ENCODE measurements at places on chromosomes 1 and 21.

DNA sequence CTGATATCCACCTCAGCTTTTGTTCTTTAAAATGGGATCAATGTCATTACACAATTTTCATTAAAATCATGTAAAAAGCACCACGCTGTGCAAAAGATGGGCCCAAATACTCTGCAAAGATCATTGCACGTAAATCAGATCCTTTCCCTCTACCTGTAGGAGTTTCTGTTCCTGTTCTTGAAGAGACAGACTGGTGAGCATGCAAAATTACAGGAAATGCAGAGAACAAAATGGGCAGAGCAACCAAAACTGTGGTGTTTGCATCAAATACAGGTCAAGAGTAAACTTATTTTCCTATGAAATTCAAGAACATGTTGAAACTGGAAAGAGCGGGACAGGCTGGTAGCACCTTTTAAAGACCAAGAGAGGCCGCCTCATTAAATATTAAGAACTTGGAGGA, 294.9 kb upstream of the ADGRL2 start:
- no peak for DNase-seq

GRCh38 chr1:89965193-89965768, 29.6 kb upstream of the ZNF326 start:
- DNase-seq = no peak

GRCh38 chr1:4526747-4527146, 127.7 kb upstream of the AJAP1 start:
- no peak for DNase-seq

DNA sequence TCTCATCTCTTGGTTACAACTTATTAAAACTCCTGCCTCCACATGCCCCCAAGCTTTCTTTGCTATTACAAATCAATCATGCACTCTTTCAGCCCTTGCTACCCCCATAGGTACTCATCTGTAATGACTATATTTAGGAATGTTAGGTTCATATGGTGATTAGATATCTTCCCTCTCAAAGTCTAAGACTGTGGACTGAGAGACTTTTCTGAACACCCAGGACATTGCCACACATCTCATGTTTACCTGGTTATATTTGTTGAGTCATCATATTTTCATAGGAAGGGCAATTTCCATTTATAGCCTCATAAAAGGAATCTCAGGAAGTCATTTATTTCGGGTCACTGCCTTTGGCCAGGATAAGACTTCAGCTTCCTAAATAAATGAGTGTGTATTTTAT, 81.5 kb upstream of the LPGAT1 start:
- no peak for DNase-seq

- DNase-seq = no peak
Measured at GRCh38 chr1:93888900-93889299, 9.9 kb upstream of the DNTTIP2 start.

- no peak for DNase-seq
Measured at GRCh38 chr1:40312238-40313205, 4.6 kb downstream of the COL9A2 start.

DNA sequence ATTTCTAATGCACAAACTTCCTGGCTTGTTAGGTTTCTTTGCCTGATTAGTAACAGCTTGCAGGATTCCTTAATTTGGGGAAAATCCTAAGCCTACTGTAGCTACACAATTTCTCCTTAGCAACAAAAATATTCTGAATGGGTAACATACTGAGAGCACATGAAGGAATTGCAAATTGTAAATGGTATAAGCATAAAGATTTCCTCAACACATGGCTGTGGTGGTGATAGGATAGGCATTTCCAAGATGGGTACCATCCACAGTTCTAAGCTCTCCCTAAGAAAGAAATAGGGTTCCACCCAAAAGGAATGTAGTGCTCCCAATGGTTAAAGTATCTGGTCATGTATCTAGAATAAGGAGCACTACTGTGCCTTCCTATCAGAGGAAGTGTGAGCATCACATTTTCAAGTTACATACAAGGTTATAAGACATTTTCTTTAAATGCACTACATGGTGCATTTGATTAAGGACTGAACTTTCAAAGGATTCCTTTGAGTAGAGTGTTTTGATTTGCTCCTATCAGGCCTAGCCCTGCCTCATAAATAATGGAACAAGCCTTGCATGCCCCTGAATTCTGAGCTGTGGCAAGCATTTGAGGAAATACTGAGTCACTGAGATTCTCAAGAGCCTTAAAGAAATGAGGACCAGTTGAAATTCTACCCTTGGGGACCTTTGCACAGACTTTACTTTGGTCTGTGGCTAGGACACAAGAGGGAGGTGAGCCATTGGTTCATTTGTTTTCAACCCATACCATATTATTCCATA, 286.4 kb downstream of the PTBP2 start:
- peak; percentile 50 for DNase-seq

GRCh38 chr1:16348414-16349182, 3.7 kb downstream of the FBXO42 start:
- peak; percentile 83 for DNase-seq

GRCh38 chr1:36773827-36774541, 260.3 kb downstream of the GRIK3 start:
- DNase-seq = no peak

DNA sequence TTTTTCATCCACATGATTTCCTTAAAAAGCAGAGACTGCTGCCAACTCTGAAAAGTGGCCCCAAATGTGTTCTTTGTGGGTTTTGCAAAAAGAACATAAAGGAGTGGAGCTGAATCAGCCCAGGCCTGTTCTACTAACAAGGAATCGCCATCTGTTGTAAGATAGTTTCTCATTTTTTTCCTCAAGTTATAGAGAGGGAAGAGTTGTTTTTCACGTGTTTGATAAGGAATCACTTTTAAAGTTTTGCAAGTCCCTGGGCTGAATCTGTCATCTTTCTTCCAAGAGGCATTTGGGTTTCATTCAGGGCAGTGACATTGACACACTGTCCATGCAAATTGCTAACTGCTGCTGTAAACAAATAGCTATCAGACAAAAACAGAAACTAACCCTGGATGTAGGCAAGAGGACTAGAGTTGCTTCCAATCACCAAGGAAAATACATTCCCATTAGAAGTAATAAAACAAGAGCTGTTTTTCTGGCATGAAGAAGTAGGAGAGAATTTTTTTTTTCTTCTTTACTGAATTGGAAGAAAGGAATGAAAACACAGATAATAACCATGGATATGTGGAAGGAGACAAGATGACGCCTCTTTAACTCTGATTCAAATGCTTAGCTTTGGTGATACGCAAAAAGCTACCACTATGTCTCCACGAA, 58.8 kb upstream of the TBX15 start:
- peak; percentile 84 for DNase-seq

- DNase-seq = no peak
Measured at GRCh38 chr1:194584052-194584451, 1397.6 kb upstream of the B3GALT2 start.

DNA sequence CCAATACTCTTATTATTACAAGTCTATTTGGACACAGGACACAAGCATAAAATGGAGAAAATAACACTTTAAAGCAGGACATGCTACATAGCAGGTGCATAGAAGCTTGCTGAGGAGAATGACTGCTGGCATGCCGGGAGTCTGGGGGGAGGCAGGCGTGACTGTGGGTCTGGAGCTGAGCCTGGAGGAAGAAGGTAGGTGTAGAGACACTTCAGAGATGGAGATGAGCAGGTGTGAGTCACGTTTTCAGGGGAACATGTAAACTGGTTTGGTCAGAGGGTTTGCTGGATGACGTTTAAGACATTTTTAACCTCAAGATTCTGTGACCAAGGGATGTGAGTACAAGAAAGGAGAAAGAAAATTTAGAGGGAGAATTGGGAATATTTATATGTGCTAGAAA, 24.5 kb downstream of the OSCP1 start:
- peak; percentile 20 for DNase-seq

- no peak for DNase-seq
Measured at GRCh38 chr1:201098992-201099677, 13.1 kb downstream of the CACNA1S start.

GRCh38 chr1:27773826-27774445, 917 bp downstream of the STX12 start:
- peak; percentile 29 for DNase-seq

DNA sequence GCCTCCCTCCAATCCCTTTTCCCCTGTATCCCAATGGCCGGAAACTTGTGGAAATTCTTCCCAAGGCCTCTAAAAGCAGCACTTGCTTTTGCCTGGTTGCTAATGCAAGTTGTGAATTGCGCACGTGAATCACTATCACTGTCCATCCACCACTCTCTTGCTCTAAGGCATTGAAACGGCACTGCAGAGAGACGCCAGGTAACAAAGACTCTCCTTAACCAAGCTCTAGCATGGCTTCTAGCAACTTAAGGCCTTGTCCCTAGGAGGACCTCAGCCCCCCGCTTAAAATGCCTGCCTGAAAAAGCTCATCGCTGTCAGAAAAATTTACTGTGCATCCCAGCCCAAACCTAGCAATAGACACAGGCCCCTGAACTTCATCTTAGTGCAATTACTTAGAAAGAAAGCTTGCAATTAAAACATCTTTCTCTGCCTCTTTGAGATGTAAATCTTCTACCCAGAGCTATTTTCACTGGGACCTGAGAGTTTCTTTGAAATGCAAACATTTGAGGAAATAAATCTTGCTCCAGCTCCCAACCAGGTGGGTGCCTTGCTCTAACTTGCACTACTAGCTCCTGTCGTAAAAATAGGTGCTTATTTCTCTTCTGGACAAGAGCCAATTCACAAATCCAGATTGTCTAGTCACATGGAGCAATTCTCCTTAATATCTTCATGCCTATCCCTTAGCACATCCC, 32.9 kb upstream of the ITLN2 start:
- no peak for DNase-seq

DNA sequence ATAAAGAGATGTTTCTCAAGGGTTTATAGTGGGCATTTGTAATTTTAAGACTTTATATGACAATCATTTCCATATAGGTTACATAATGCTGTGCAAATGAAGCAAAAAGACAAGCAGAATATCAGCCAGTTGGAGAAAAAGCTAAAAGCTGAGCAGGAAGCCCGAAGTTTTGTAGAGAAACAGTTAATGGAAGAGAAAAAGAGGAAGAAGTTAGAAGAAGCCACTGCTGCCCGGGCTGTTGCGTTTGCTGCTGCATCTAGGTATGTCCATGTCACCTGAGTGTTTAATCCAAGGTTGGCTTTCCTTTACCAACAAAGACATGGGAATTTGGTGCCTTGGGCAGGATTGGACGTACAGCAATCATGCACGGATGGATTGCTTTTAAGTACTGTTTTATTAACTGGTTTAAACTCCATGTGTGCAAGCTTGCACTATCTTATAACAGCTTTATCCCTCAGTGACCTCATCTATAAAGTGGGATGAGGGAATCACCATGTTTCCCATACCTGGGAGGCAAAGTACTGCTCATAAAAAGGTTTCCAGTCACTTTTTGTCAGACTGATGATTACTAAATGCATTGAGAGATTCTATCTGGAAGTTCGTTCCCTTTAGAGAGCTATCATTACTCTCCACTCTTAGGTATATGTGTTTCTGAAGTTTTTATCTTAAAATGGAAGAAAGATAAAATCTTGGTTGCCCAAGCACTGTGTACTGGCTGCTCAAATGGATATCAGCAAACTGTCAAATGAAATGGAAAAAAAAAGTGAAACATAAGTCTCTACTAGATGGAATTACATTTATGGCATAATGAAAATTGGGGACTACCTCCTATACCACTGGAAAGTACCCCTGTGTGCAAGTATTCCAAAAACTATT, 55.1 kb downstream of the MACO1 start:
- no peak for DNase-seq

DNA sequence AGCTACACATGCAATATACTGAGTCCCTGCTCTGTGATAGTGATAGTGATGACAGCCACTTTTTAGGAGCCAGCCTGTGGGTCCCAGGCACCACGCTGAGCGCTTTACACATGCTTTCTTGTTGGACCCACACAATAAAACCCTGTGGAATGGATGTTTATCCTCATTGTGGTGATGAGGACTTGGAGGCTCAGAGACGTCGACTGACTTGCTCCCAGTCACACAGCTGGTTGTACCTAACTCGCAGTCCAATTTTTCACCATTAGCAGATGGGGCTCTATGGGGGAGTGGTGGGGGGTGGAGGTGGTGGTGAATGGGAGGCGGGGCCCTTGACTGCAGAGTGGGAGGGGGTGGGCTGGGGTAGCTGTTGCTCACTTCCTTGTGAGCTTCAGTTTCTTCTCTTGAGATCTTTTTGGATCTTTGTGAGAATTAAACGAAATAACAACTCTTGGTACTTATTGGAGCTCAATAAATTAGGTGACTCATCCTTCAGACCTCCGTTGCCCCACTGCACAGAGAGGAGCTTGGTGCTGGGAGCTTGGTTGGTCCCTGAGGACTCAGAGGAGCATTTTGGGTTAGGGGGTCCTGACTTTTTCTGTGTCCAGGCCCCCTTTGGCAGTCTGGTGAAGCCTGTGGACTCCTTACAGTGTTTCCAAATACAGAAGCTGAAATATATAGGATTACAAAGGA, 61.8 kb upstream of the CD1D start:
- peak; percentile 37 for DNase-seq

DNA sequence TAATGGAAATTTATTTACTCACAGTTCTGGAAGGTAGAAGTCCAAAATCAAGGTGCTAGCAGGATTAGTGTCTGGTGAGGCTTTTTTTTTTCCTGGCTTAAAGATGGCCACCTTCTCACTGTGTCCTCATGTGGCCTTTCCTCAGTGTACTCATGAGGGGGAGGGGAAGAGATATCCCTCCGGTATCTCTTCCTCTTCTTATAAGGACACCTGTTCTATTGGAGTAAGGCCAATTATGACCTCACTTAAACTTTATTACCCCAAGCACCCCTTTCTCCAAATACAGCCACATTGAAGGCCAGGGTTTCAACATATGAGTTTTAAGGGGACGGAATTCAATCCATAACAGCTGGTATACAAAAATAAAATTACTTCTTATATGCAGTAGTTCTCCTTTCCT, 203.7 kb upstream of the C1orf87 start:
- no peak for DNase-seq

- no peak for DNase-seq
Measured at GRCh38 chr1:67085326-67085725, 31.4 kb upstream of the SLC35D1 start.

DNA sequence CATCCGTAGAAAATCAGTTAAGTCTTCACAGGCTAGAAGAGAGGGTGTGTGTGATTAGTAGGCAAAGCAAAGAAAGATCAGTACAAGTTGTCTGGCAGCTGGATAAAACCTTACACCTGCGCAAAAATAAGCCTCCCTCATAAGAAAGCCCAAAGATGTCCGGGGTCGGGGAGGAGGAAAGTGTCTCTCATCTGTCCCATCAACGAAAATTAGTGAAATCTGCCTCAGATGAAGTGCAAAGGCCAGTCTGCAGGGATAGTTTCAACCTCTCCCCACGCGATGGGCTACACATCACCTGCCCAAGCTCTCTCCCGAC, 333.9 kb downstream of the SRGAP2C start:
- DNase-seq = no peak

- DNase-seq = no peak
Measured at GRCh38 chr1:63924600-63924999, 150.8 kb downstream of the ROR1 start.

DNA sequence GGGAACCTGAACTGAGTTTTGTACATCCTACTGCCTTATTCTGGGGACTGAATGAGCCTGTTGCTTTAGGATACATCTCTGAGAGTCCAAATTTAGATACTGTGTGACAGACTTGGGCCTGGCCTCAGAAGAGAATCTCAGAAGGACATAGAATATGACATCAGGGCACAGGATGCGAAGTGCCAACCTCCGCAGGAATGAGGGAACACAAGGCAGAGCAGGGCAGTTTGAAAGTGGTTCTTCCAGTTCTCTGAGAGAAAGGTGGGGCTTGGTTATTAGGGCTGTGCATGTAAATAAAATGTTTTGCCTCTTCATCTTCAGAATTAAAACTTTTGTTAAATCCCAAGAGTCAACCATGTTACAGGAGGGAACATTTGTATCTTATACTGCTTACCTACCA, 23.1 kb downstream of the TRAF5 start:
- no peak for DNase-seq

All from fibroblast of mammary gland (primary cell).